Activated CD4-positive, alpha-beta T cell treated with anti-CD3 and anti-CD28 coated beads, Interleukin-2, amount 50 U/mL, for 4 hours (primary cell): ENCODE measurements at places on chromosomes 11 and 22.
A peak's percentile ranks its signal among the peaks of the same experiment; 100 is the strongest.

DNA sequence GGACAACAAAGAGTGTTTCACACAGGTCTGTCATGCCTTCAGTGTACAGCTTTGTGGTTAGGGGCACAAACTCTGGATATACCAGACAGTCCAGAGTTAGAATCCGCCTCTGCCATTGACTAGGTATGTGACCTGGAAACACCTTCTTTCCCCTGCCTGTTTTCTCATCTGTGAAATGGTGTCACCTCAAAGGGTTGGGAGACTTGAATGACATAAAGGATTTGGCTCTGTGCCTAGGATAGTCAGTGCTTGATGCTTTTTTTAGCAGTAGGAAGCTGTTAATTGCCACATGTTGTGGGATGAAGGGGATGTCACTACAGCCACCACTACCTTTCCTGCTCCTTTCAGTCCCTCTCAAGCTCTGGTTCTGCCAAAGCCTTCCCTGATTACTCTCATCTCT is 17.4 kb upstream of the LRRC55 start:
- no peak for DNase-seq

- no peak for DNase-seq
Observed at GRCh38 chr11:115919341-115920091, 415.3 kb upstream of the CADM1 start.

- no peak for DNase-seq
Observed at GRCh38 chr22:50584106-50585096, 1.8 kb upstream of the CHKB start.

DNA sequence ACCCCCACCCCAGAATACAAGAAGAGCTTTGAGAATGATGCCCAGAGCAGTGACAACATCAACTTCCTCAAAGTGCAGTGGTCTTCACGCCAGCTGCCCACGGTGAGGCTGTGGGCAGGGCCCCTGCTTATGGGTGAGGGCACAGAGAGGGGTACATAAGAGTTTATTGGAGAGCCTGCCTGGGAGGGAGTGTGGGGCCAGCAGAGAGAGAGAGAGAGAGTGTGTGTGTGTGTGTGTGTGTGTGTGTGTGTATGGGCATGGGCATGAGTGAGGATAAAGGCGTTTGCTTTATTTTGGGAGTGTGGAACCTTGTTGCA is 9.5 kb downstream of the PHOX2A start:
- no peak for DNase-seq

DNA sequence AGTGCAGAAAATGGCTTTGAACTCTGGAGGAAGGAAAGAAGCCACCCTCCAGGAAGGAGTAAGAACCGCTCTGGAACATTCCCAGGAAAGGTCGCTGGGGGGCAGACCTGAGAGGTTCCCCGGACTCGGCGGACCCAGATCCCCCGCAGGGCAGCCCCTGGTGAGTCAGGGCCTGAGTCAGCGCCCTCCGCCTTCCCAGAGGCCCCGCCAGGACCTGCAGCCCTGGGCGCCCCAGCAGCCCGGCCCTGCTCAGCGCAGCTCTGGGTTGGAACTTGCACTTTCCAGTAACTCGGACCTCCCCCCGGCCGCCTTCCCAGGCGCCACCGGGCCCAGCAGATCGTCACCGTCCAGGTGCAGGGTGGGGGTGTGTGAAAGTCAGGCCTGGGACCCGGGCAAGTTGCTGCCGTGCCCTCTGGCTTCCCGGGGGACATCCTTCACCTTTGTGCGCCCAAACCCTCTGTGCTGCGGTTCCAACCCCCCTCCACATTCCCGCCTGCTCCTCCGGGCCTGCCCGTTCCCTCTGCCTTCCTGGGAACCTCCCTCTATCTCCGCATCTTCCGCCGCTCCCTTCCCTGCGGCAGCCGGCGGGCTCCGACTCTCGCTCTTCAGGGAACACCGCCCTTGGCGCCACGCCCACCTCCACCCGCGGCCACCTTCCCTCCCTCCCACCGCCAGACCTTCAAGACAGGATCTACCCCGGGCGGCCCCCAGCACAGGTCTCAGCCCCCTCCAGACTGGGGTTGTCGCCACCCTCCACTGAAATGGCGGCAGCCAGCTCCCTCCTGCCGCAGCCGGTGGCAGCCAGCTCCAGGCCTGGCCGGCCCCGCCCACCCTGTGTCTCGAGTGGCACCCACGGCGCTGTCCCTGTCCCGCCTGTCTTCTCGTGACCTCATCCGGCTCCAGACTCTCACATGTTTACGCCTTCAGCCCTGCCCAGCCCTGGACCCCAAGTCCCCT is 36.8 kb upstream of the WNT7B start:
- peak; percentile 91 for DNase-seq

- no peak for DNase-seq
Observed at GRCh38 chr11:97794876-97795275, 1225.9 kb upstream of the CNTN5 start.

GRCh38 chr11:102307727-102308038 is 9.6 kb upstream of the BIRC3 start:
- no peak for DNase-seq

- no peak for DNase-seq
Observed at GRCh38 chr11:748007-748359, 719 bp downstream of the TALDO1 start.

DNA sequence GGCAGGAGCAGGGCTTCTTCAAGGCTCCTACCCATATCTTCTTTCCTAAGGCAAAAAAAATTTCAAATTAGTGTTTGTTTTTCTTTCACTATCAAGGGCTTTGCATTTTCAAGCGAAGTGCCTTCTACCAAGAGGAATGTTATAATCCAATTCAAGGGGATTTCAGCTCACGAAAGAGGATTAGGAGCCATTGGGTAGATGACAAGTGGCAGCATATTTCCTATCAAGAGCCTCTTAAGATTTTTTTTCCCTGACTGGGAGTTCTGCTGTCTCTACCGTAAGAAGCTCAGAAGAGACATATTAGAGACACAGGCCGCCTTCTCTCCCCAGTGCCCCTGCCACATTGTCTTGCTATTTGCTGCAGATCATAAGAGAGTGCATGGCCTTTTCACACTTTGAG is 55.9 kb upstream of the BMAL1 start:
- no peak for DNase-seq

DNA sequence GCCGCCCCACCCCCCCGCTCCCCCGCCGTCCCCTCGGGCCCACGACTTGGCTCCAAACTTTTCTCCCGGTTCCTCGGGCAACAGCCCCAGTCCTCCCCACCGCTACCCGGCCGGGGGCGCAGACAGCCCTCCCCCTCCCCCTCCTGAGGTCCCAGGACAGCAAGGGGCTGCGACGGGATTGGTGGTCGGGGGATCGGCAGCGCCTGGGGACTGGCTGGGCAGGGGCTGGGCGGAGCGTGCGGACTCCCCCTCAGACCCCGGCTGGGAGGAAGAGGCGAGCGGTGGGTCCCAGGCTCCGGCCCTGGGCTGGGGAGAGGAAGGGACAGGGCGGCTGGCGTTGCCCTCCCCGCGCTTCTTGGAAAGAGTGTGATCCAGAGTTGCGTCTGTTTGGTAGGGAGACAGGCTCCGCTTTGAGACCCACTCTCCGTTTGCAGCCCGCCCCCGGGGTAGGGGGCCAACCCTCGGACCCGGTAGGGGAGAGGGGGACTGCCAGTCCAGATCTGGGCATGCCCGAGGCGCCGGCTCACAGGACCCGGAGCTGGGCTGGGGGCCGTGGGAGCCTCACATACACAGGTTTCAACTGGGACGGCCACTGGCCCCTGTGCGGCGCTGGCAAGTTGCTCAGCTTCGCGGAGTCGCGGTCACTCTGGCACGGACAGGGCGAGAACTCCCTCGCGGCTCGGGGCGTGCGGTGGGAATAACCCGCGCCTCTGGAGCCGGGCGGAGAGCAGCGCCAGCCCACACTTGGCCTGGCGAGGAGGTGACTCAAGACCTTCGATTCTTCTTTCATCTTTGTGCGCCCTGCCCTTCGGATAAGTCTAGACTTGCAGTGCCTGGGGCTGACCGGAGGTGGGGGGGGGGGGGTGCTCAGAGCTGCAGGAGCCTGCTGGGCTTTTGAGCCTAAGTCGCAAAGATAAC is 999 bp downstream of the TSKU start:
- no peak for DNase-seq

DNA sequence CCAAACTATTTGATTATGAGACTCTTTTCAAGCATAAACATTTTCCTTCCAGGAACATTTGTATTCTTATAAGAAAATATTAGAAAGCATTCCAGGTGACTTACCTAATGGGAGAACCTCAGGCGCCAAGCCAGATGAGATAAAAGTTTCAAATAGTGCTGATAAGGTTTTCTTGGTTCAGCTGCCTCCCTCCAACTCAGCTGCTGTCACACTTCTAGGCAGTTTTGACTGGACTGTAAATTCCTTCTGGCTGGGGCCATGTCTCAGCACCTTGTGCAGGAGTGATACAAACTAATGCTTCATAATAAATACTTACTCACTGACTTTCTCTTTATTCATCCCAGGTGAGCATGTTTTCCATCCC is 131.1 kb downstream of the MED15 start:
- no peak for DNase-seq

DNA sequence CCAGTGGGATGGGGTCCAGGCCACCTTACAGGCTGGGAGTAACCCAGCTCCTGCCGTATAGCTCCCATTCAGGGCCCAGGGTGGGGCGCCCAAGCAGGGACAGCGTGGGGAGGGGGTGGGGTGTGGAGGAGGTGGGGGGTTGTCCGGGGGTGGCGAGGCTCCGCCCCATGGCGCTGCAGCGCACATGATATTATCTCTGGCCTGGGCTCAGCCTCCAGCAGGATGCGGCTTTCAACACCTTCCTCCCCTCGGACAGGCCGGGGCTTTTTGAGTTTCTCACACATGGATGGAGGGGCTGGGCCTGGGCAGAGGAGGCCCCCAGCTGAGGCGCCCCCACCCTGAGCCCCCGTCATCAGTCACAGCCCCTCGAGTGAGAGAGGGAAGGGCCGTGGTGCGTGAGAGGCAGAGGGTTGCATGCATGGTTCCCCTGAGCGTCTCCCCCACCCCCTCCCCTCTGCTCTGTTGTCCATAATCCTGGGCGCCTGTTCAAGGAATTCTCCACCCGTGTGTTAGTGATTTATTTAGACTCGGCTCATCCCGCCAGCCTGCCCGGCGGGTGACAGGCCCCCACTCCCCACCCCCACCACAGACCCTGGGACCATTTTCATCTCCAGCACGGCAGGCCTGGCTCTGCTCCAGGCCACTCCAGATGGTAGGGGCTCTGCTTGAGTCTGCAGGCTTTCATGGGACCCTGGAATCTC is 44.9 kb downstream of the WNT11 start:
- DNase-seq, result no peak

DNA sequence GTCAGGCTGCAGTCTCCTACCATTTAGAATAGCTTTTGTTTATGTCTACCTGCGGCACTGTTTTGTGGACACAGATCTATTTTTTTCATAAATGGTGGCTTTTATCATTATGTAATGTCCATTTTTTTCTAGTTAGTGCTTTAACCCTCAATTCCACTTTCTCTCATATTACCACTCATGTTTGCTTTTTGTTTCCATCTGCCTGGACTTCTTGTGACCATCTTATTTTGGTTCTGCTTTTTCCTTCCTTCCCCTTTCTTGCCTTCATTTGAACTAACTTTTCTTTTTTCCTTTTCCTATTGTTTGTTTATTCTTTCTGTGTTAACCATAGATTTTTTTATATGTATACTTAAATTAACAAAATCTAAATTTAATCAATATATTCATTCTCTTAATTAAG is 98.5 kb upstream of the SLC22A12 start:
- no peak for DNase-seq

- no peak for DNase-seq
Observed at GRCh38 chr22:38710351-38710750, 4.6 kb downstream of the GTPBP1 start.

- DNase-seq, result no peak
Observed at GRCh38 chr22:24948356-24949202, 2.1 kb upstream of the LHFPL7 start.
